Suppressor macrophage treated with lipopolysaccharide for 4 hours (primary cell): ENCODE measurements at places on chromosomes 3 and 15.
A peak's percentile ranks its signal among the peaks of the same experiment; 100 is the strongest.

DNA sequence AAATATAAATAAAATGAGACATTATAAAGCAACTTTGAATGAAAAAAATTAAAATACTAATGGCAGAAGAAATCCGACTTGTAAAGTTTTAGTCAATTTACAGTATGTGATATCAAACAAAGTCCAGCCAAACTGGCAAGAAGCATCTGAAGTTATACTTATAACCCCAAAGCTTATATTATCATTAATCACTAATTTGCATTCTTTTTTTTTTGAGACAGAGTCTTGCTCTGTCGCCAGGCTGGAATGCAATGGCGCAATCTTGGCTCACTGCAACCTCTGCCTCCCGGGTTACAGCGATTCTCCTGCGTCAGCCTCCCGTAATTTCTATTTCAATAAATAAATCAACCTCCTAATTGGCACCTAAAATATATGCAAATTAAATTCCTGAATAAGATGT lies 80.1 kb downstream of the AQR start:
- no peak for DNase-seq

- no peak for DNase-seq
Observed at GRCh38 chr15:88124199-88124598, 132.3 kb downstream of the NTRK3 start.

- no peak for DNase-seq
Observed at GRCh38 chr3:15602146-15602536, 596 bp downstream of the BTD start.

GRCh38 chr3:30017901-30018300 lies 588.5 kb upstream of the TGFBR2 start:
- no peak for DNase-seq

DNA sequence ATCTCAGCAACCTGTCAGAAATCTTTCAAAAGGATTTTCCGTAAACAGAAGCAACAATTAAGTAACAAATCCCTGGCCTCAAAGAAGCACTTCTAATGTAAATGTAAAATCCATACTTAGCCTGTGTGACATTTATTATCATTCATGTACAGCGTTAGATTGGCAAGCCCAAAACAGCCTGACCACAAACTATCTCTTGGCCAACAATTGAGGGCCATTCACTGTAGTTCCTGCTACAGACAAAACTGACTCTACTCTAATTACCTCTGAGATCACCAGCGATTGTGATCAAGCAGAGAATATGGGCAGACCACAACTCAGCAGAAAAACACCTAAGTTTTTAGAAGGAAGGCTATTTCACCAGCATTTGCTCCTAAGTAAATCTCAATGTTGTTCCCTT lies 9.2 kb downstream of the SHQ1 start:
- DNase-seq = no peak

DNA sequence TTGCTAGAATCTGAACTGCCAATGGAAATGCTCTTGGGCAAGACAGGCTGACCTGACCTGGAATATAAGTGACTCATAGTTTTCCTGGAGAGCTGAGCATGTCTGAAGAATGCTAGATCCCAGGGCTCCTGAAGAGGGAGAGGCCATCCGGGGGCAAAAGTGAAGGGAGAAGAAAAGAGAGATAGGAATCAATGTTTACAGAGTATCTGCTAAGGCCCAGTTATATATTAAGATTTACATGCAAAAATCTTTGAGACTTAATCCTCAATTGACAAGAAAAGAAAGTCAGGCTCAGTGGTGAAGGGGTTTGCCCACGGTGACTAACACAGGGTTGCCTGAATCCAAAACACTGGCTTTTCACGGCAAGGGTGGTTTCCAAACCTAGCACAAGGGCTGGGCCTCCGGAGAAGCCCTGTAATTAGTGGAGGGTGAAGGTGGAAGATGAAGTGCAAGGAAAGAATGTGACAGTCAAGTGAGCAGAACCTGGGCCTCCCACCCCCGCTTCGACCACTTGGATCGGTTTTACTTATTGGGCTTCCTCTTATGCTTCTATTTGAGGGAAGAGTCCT lies 91.7 kb upstream of the FGF12 start:
- peak; percentile 81 for DNase-seq
